ENCODE measurements at places on chromosomes 7 and 10.

- no peak for DNase-seq
Measured at GRCh38 chr7:40311307-40311706, 176.5 kb downstream of the SUGCT start.

DNA sequence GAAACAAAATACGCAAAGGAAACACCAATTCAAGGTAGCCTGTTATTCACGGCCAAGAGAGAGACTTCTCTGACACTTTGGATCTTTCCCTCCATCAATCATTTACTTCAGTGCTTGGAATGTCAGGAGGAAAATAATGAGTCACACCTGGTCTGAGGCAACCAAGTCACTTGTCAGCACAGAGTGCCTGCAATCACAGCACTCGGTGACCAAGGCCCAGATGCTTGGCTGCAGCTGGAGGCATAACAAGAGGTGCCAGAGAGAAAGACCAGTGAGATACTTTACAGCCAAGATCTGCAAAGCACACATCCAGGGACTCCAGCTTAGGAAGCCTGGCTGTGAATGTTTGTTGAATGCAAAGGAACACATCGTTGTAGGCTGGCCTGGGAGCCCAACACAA, 33.9 kb downstream of the ASB13 start:
- no peak for DNase-seq

DNA sequence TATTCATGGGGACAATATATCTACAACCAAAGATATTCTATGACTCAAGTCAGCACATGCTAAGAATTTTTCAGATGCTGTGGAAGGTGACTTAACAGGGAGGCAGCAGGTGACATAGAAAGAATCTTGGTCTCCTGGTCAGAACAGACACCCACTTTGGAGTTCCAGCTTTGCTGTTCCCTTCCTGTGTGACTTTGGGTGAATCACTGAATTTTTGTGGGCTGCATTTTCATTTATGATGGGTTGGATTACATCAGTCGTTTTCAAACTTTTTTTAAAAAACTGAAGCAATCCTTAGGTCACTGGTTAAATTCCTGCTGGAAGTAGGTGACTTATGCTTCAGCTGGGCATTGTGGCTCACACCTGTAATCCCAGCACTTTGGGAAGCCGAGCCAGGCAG, 24.9 kb downstream of the RGR start:
- DNase-seq, result no peak

DNA sequence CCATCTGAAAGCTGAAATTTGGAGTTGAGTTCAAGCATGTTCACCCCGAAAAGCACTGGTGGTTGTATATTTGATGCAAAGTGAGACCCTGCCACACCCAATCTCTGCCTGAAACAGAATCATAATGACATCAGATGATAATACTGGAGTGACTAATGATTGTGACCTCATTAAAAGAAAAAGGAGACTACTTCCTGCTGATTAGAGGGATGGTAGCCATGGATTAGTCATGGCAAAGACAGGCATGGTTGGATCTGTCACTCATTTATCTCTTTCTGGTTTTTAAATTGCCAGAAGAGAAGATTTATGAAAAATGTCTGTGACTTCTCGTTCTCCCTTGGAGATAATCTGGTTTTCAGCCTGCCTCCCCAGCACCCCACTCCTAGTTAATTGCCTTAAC, 101.2 kb downstream of the BAMBI start:
- no peak for DNase-seq

DNA sequence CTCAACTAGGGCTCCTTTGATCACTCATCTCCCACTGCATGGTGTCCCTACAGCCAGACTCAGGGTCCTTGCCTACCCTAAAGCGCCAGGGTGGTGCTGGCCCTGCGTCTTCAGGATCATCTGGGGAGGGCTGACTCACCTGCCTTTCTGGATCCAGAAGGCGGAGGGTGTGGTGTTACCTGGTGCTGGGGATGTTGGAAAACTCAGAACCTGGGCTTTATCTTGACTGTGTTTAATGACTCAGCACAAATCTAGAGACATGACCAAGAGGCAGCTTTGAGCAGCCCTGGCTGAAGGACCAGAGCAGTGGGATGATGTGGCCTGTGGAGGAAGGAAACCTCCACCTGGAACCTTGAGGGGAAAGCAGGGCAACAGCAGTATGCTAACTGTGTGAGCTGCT, 96.5 kb downstream of the GRK5 start:
- no peak for DNase-seq

GRCh38 chr7:38040831-38041230, 120.4 kb downstream of the EPDR1 start:
- DNase-seq, result no peak

- DNase-seq, result no peak
Measured at GRCh38 chr7:22823142-22823497, 471 bp upstream of the TOMM7 start.

- peak; percentile 71 for DNase-seq
Measured at GRCh38 chr7:151539088-151539671, 19.5 kb upstream of the RHEB start.

- DNase-seq, result no peak
Measured at GRCh38 chr10:133130602-133131001, 29.4 kb upstream of the KNDC1 start.

GRCh38 chr7:54839575-54840213, 80.7 kb upstream of the SEC61G start:
- DNase-seq, result no peak

- DNase-seq, result no peak
Measured at GRCh38 chr10:23192712-23193434, 761 bp downstream of the PTF1A start.

DNA sequence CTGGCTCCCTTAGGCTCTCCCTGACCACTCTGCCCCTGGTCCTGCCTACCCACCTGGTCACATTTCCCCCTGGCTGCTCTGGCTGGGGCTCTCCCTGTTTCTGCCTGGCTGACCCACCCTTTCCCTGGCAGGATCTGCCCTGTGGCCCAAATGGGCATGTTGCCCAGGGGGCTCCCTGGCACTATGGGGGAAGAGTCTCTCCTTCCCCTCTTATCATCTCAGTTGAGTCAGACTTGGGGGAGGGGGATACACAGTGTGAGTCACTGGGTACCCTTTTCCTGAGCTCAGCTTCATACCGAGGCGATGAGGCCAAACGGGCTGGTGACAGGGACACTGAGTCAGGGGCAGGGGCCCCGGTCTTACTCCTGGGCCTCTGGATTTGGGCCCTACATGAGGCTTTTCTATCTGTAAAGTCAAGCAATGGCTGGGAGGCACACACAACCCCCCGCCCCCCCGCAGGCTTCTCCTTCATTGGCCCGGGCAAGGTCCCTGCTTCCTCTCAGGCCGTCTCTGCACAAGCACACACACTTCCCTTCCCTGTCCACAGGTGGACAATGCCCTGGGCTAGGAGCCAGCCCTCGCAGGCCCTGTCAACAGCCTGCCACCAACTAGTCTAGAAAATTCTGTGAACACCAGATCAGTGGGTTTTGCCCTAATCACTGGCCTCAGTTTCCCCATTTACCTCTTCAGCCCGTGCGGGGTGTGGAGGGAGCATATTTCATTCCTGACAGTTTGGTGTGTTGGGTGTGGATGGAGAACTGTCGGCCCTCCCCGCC, 627 bp upstream of the FLNC start:
- DNase-seq, result no peak

DNA sequence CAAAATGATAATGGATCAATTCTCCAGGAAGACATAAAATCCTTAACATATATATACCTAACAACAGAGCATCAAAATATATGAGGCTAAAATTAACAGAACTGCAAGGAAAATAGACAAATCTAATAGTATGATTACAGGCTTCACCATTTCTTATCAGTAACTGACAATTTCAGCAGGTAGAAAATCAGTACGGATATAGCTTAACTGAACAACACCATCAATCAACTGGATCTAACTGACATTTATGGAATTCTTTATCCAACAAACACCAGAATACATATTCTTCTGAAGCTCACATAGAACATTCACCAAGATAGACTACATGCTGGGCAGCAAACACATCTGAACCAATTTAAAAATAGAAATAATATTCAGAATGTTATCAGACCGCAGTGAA, 121.1 kb upstream of the CDC14C start:
- no peak for DNase-seq

DNA sequence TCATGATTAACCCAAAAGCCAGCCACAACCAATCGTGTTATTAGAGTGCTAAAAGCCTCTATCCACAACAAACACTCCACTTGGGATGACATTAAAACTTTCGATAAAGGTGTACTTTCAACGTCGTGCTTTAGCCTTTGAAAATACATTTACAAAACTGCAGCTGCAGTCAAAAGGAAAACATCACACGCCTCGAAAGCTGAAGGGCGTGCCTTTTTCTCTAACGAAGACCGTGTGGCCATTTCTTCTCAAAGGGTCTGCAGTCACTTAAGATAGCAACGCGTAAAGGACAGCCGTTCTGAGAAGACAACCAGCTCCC, 1.1 kb downstream of the ARHGAP12 start:
- no peak for DNase-seq

- DNase-seq, result no peak
Measured at GRCh38 chr10:24456322-24456721, 247.4 kb downstream of the KIAA1217 start.

DNA sequence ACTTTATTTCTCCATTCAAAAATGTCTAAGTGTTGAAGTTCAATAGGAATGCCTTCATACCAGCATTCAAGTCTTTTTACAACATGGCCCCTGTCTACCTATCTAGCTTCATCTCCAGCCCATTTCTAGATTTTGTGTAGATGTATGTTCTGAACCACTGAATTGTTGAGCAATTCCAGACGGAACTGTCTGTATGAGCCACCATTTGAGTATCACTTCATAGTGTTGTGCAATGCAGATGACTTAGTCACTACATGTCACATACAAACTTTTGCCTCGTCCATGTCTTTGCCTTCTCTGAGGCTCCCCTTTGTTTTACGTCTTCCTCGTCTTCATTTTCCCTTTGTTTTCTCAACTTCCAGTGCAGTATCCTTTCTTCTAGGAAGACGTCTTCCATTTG, 118.1 kb downstream of the INHBA start:
- DNase-seq, result no peak

DNA sequence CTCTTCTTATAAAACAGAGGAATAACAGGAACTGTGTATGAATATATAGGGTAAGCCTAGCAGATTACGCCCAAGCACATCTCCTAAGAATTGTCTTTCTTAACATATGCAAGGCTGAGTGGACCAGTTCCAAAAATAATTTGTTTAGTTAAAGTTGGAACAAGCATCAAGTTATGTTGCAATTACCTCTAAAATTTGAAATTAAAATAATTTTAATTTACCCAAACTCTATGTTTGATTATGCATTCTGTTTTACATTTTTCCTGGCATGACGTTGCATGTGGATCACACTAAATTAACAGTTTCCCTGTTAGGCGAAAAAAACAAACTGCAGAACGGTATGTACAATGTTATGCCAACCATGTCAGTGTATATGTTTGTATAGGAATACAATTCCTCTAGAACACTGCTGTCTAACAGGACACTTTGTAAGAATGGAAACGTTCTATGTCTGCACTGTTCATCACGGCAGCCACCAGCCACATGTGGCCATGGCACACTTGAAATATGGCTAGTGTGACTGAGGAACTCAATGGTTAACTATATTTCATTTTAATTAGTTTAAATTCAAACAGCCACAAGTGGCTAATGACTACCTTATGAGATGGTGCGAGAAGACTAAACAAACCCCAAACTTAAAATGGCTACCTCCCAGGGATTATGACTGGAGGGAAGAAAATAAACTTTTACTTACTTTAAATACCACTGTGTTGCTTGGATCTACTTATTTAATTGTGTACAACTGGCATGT, 281.1 kb upstream of the KLF14 start:
- DNase-seq, result no peak

DNA sequence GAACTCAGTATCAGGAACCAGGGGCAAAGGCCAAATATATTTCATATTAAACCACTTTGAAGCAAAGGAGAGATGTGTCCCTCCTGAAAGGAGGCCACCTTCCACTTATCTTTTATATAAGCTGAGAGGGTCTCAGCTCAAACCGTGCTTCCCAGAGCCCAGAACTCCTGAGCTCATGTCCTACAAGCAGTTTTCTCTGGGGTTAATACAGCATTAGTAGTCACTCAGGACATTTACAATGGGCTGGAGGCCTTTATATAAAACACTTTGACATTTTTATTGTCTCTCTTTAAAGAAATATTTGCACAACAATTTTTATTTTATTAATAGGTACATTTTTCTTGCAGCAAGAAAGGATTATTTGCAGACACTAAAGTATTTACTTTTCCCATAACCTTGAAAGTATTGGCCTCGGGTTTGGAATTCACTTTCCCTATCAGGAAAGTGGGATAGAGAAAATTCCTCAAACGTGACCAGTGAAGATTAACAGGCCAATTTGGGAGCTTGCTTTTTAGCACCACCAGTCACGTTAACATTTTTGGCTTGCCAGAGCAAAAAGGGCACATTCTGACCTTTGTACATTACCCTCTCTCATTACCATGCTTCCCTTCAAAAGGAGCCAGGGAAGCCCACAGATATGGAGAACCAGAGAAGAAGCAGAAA, 464.9 kb upstream of the NRP1 start:
- no peak for DNase-seq

GRCh38 chr7:22842383-22842941, 19.8 kb upstream of the TOMM7 start:
- DNase-seq, result no peak

DNA sequence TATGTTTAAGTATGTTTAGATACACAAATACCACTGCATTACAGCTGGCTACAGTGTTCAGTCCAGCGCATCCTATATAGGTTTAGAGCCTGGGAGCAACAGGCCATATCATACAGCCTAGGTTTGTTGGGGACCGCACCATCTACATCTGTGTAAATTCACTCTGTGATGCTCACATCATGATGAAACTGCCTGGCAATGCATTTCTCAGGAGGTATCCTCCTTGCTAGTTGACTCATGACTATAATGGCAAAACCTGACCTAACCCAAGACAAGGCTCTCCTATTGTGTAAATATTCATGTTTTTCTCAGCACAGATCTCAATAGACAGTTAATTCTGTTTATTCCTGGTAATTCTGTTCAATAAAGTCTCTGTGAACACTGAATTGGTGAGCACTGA, 240.7 kb upstream of the PFKP start:
- no peak for DNase-seq

DNA sequence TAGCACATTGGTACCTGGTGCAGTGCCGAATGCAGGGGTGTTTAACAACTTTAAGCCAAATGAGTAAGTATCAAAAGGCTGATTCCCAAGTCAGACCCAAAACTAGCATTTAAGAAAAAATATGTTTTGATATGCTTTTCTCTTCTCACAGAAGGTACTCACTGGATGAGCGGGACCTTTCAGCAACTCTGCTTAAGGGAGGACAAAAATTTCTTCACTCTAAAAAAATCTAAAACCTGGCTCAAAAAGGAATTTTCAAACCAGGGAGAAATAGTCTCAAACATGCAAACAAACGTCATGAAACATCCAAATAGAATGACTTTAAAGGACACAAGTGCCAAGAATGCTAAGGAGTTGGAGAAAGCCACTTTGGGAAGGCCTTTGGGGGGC, 962.1 kb downstream of the KCNMA1 start:
- DNase-seq, result no peak

DNA sequence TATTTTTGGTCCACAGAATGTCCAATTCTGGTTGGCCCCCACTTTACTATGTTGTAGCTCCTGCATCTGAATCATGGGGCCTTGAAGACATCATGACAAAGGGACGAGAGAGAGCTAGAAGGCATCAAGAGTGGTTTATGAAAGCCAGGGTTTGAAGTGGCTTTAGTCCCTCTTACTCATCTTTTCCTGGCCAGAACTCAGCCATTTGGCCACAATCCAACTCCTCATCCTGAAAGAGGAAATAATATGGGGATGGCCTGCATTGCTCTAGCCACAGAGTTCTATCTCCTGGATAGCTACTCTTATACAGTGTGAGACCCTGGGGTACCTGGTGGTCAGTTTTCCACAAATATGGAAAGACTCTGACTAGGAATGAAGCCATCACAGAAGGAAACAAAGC, 418.9 kb downstream of the XPNPEP1 start:
- no peak for DNase-seq

- no peak for DNase-seq
Measured at GRCh38 chr7:52775876-52776275, 259.6 kb upstream of the POM121L12 start.
